ENCODE measurements at places on chromosomes 7 and 10.

DNA sequence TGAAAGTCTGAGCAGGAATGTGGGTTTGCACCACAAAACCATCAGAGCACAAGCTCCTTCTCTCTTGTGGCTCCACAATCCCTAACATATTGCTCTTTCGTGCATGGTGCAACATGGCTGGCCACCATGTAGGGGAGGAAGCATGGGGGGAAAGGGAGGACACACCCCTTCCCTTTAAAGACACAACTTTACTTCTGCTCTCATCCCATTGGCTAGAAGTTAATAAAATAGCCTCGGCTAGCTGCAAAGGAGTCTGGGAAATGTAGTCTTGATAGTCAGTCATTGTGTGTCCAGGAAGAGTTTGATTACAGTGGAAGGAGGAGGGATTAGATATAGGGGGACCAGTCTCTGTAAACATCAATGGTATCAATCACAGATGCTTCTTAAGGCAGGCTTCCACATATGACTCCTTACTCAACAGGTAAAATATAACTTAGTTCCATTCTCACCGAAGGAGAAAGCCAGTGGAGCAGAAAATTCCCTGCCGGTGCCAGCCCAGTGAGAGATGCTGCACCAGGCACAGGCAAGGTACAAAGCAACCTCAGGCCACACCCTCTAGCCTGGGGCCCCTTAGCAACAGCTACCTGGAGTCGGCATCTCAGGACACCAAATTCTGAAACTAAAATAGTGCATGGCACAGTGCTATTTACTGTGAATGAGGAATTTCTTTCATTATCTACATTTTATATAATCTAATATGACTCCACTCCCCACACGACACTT, 124.7 kb upstream of the CTBP2 start:
- DNase-seq: no peak

DNA sequence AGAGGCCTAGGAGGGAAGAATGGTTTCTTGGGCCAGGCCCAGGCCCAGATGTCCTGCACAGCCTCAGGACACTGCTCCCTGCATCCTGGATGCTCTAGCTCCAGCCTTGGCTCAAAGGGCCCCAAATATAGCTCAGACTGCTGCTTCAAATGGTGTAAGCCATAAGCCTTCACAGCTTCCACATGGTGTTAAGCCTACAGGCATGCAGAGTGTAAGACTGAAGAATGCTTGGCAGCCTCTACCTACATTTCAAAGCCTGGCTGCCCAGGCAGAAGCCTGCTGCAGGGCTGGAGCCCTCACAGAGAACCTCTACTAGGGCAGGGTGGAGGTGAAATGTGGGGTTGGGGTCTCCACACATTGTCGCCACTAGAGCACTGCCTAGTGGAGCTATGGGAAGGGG, 118.1 kb downstream of the TPK1 start:
- no peak for DNase-seq

DNA sequence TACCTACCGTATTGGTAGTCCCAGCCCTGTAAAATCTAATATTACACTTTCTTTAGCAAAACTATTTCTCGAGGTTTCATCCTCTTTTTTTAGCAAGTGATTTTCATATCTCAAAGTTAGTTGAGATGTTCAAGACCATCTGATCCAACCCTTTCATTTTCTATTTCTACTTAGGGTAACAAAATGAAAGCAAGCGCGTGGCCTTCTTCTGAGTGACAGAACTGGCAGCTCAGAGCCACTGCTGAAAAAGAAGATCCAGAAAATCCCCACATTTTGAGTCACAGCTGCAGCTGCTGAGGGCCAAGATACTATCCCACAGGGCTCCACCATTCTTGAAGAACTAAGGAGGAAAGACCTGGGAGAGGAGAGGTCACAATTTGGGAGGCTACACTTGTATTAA, 24.8 kb upstream of the ZNF800 start:
- no peak for DNase-seq

- no peak for DNase-seq
These were observed 48.8 kb downstream of the CELF2 start for GRCh38 chr10:11066520-11066919.

GRCh38 chr7:139682136-139683013, 95.4 kb downstream of the HIPK2 start:
- DNase-seq: no peak

DNA sequence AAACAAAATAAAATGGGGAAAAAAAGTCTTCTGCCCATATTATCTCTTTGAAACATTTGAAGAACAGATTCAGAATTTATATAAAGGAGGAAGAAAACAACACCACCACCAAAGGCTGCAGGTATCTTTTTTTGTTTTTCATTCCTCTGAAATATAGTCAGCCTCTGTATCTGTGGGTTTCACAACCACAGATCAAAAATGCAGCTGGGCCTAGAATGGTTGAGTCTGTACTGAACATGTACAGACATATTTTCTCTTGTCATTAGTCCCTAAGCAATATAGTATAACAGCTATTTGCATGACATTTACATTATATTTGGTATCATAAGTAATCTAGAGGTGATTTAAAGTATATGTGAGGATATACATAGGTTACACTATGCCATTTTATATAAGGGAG, 559.7 kb upstream of the LRRN3 start:
- DNase-seq: no peak

DNA sequence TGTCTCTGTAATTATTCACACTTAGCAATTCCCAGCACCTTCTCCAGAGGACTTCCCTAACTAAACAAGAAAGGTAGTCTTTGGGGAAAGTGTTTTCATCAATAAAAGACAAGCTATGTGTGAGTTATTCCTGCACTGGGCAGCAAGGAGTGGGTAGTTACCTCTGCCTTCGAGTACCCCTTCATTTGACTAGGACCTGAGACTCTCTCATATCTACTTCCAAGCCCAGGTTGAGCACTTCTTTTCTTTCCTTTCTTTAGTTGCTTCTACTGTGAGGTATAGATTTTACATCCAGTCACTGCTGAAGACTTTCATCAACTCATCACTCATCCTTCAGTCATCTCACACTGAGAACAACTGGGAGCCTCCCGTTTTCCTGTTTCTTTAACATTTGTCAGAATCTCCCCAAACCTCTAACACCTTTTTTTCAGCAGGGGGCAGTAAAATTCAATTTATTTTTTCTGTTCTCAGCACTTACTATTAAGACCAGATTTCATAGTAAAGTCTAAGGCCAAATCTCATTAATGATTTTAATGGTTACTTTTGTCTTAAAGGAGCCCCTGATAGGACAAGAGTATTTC, 80.1 kb upstream of the PRSS1 start:
- no peak for DNase-seq

- DNase-seq: no peak
These were observed 166.4 kb downstream of the SLIT1 start for GRCh38 chr10:97019213-97019844.

GRCh38 chr10:71727105-71727737, 7.6 kb upstream of the C10orf105 start:
- DNase-seq: no peak

- no peak for DNase-seq
These were observed 339.4 kb downstream of the FRMD4A start for GRCh38 chr10:13991353-13991752.

GRCh38 chr7:7565746-7566650, 686 bp upstream of the MIOS start:
- DNase-seq: no peak

- no peak for DNase-seq
These were observed 226.2 kb downstream of the ZMYND11 start for GRCh38 chr10:361203-362081.

- no peak for DNase-seq
These were observed 89.8 kb downstream of the PCLO start for GRCh38 chr7:83072576-83073517.

DNA sequence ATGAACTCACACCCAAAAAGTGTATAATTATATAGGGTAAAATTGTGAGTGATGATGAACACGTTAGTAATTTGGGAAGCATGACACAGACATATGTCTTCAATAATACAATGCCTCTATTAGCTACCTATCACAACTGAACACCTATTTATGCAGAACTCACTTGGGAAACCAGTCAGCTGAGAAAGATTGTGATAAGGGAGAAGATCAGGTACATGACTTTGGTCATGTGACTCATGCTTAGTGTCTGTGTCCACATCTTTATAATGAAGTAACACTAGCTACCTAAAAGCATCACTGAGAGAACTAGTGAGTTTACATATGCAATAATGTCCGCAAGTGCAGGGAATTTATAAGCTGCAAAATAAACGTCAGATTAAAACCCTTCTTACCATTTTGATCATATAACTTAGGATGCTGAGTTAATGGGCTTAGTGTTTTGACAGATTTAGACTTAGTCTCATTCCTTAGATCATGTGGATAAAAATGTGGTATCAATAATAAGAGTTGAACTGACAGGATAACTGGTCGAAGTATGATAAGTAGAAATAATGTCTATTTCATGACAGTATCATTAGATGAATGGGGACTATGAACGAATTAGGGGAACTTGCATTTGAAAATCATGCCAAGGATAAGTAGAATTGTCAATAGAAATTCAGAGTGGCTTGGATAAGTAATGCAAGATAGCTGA, 11.6 kb downstream of the VWDE start:
- DNase-seq: no peak

DNA sequence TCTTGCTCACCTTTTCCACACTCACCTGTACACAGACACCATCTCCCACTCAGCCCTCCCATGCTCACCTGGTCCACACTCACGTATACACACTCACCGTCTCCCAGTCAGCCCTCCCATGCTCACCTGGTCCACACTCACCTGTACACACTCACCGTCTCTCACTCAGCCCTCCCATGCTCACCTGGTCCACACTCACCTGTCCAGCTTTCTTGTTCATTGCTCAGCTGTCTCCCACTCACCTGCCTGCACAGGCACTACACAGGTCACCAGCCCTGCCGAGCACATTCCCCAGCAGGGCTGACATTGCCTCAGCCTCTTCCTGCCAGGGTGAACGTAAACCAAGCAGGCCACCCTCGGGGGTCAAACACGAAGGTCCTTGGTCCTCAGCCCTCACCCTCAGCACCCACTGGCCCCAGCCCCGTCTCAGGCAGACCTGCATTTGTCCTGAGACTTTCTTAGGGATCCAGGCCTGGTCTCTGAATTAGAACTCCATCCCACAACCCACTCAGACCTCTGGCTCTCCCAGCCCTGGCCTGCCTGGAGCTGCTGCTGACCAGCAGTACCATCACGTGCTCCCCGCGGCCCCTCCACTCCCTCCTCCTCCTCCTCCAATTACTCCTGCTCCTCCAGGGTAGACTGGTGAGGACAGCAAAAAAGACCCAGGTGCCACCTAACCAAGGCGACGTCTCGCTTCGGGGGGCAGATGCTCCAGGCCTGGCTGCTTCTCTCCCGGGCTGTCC, 12.8 kb upstream of the DNAAF5 start:
- DNase-seq: peak; percentile 45

- DNase-seq: no peak
These were observed 14.7 kb upstream of the SLC16A9 start for GRCh38 chr10:59724098-59724938.

- no peak for DNase-seq
These were observed 33.5 kb upstream of the CUL1 start for GRCh38 chr7:148665221-148665620.

DNA sequence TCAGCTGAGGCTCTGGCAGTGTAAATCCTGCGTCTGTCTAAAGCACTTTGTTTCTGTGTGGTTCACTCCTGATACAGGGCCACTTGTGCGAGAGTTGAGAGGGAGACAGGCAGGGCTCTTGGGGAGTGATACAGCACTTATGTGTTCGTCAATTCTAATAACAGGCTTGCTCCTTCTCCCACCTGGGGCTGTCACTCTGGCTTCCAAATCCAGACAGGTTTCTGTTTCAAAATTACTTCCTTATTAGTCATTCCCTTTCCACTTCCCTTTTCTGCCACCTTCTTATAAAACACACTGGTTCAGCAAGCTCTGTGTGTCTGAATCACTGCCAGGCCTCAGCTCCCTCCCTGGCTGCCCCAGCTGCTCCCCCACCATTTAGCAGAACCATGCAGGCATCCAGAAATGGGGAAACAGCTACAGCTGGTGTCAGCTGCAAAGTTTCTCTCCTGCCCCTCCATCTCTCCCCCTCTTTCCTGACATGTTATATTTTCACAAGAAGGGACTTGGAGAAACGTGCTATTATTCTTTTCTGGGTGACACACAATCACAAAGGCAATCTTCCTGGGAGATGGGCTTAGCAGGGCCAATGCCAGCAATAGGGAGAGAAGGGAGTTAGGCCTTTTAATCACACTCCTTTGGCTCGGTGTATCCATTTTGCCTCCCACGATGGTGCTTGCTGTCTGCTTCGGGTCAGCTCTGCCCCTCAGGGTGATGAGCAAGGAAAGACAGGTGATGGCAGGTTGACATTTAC, 58.4 kb upstream of the ZNRF2 start:
- peak; percentile 61 for DNase-seq

DNA sequence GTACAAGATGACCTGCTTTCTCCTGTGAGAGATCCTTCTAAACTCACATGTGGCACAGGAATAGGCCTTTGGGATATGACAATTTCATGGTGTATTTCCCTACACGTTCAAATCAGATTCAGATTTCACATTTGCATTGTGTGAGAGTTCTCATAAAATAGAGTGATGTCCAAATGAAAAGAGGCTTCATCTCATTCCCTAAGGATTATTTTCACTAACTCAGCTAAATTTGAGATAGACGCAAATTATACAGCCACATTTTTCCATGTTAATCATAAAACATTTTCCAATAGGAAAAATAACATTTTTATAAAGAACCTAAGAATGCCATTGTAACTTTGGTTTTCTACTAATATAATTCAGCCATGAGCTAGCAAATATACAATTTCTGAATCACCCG, 35.5 kb upstream of the PARD3 start:
- no peak for DNase-seq

DNA sequence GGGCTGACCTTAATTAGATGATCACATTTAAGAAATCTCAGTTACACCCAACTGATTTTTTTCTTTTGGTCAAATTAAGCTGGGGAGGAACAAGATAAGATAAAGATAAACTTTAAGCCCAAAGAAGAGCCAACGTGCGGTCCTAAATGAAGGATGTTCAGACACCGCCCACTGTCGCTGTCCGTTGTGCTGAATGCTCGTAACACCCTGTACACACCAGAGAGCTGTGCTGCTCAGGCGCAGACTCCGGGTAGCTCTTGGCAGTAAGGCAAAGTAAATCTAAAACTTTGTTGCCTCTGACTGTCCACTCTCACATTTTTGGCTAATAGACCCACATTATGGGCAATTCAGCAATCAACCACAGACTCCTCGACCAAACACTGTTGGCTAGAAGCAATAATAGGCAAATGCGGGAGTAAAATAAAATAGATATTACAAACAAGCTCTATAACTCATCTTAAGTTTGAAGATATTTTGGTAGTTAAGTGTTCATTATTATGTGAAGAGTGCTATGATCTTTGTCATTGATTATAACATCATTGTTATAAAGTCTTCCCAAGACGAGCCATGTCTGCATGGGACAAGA, 57.1 kb downstream of the PLPP4 start:
- no peak for DNase-seq

GRCh38 chr10:89888321-89889070, 187.1 kb downstream of the KIF20B start:
- DNase-seq: no peak

GRCh38 chr10:71765176-71765904, 8.0 kb downstream of the VSIR start:
- DNase-seq: no peak

DNA sequence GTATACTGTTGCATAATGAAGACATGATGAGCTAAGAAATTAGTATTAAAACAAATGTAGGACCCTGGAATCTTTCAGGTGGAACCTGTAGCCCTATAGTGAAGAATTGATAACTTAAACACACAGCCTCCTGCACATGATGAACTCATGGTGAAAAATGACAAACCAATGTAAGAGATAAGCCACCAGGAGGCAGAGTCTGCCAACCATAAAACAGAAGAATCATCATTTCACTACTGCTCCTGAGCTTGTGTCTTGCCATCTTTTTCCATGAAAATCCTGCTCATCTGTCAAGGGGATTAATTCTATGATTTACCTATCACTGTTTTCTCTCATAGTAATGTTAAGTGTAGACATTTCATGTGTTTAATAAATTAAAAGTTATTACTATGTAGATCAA, 363.9 kb downstream of the MALRD1 start:
- DNase-seq: no peak

All from sciatic nerve (tissue), 2 donors.